ENCODE measurements at places on chromosomes 6 and 20. TPM values are rescaled to one million over a fixed set of nuclear protein-coding genes. Genes with fewer than 3 reads are reported as not detected.

- no peak for DNase-seq
These were observed 77.0 kb downstream of the ATXN1 start for GRCh38 chr6:16684195-16684689.

DNA sequence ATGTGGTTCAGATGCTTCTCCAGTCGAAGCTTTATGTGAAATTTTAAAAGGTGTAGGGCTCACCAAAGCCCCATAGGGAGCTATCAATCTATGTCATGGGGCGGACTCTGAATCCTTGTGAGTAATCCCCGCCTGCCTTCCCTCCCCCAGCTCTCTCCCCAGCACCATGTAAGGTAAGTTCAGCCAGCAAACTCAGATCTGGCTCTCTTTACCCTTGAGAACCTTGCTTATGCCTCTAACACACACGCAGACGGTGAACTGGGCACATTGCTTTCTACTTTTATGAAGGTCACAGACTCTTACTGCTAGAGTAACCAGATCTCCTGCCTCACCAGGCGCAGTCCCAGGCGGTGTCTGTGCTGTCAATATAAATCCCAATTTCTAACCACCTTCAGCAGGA, 82.6 kb upstream of the CNKSR3 start:
- DNase-seq = no peak

- no peak for DNase-seq
These were observed 409.6 kb downstream of the MAFB start for GRCh38 chr20:40279390-40279789.

The LTB gene
- 0.76 TPM for total RNA-seq

GRCh38 chr6:143515766-143516355, 4.3 kb upstream of the FUCA2 start:
- no peak for DNase-seq

The TFAP2C gene
- total RNA-seq = not detected

DNA sequence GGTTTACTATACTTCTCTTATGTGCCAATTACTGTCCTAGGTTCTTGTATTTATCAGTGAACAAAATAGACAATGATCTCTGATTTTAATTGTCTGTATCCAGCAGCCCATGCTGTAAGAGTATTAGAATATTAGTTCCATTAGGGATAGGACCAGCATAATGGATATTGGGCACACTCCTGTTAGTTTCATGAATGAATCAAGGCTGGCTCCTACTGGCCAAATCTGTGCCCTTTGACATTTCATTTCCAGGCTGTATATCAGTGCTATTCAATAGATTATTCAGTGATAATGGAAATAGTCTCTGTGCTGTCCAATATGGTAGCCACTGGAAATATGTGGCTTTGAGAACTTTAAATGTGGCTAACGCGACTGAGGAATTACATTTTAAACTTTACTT, 1007.9 kb upstream of the FLRT3 start:
- DNase-seq = no peak

- DNase-seq = no peak
These were observed 1081.7 kb downstream of the KIF16B start for GRCh38 chr20:15491575-15491974.

The CD93 gene
- total RNA-seq = 17.6 TPM

DNA sequence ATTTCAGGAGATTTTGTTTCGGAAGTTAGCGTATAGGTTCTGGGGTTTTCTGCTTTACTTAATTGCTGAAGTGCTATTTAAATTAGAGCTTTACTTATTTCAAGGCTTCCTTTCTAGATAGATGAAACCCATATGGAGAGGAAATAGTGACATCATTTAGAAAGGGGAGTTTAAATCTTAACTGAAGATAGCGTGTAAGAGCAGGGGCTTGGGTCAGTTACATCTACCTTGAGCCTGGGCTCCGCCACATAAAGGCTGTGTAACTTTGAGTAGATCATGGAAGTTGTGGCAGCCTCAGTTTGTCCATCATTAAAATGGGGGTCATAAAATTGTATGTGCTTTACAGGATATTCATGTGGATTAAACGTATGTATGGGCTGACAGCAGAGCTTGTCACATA, 4.7 kb downstream of the CDS2 start:
- DNase-seq = no peak

DNA sequence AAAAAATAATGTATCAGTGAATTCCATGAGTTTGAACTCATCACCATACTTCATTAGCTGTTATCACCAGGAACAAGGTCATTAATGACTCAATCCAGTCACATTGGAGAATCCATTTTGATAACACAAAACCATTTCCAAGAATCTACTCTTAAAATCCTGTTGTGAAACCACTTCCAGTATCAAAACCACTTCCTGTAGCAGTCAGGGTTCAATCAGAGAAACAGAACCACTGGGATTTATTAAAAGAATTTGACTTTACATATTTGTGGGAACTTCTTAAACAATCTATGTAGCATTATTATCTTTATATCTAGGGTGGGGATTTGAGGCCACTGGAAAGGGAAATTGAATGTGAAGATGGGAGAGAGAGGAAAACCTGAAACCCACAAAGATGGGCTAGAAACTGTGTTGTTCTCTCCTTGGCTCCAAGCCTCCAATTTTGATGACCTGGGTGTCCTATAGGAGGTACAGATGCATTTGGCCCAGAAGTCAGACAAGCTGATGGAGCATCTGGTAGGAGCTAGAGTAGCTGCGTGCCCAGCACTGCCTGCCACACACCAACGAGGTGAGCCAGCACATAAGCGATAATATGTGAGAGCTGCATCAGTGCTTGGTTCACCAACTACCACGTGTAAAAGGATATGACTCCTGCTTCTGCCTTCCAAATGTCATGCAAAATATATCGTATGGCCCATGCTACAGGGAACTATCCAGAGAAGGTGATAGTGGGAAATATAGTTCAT, 117.0 kb downstream of the TMEM200A start:
- no peak for DNase-seq

The TGM3 gene
- total RNA-seq = 0.11 TPM

DNA sequence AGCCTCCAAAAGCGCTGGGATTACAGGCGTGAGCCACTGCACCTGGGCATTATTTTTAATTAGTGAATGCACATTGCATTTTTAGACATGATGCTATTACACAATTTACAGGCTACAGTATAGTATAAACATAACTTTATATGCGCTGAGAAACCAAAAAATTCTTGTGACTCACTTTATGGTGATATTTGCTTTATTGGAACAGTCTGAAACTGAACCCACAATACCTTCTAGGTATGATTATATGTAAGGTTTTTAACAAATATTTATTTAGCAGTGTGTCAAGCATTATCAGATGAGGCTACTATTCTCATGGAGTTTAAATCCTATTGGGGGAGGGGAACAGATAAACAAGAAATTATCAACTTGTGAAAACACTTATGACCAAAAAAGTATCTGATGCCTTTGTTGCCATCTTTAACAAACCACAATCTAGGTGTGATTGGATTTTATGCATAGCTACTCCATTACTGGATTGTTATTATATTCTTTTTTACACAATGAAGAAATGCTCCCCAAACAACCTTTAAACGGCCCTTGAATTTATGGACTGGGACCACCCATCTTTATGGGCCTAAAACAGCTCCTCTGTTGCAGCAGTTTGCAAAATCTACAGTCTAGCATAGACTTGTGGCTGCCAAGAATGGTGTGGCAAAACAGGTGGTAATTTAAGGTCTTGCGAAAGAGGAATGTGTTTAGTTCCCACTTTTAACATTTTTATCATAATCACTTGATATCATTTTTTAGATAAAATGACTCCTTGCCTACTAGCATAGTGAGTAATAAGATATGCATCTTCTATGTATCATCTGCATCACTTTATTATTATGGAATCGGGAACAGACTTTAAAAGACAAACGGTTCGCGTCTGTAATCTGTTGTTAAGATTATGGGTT, 159.2 kb upstream of the C6orf118 start:
- no peak for DNase-seq

The ESR1 gene
- total RNA-seq = 2.8 TPM

The WFDC2 gene
- not detected for total RNA-seq

The CRISP3 gene
- not detected for total RNA-seq

- no peak for DNase-seq
These were observed 16.9 kb upstream of the TGM2 start for GRCh38 chr20:38181971-38182370.

DNA sequence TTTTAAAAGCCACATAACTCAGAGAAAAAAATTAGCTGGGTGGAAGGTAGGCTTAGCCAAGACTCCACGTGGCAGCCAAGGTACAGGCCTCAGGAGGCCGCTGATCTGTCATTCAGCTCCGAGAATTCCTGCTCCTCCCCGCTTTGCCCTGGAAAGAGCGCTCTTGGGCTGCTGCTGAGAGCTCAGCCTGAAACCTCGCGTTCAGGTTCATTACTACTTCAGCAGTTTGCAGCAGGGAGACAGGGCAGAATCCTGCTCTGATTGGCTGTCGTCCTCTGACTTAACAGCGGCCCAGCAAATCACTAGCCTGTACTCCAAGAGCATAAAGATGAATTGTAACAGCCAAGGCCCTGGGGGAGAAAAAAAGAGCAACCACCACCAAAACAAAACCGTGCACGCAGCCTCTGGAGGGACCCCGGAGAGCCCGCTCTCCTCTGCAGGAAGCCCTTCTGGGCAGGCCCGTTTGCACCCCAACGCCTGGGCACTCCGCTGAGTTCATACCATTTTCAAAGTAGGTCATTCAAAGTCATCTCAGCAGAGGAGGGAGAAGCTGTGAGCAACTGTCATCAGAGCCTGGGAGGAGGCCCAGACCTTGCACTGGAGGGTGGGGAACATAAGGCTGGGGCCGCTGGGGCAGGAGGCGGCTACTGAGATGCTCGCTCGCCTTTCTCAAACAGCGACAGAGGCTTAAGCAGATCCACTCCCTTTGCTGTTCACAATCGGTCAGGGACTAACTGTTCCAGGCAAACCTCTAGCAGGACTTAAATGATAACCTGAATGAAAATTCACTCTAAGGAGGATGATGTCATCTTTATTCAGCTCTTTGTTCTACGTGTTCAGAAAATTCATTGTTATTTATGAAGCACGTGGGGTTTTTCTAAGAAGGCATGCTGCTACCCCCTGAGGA, 42.3 kb upstream of the ATXN1 start:
- no peak for DNase-seq

The OR12D3 gene
- total RNA-seq = not detected

The DEFB124 gene
- total RNA-seq = not detected

GRCh38 chr6:147841547-147842148, 333.2 kb downstream of the SAMD5 start:
- DNase-seq = no peak

DNA sequence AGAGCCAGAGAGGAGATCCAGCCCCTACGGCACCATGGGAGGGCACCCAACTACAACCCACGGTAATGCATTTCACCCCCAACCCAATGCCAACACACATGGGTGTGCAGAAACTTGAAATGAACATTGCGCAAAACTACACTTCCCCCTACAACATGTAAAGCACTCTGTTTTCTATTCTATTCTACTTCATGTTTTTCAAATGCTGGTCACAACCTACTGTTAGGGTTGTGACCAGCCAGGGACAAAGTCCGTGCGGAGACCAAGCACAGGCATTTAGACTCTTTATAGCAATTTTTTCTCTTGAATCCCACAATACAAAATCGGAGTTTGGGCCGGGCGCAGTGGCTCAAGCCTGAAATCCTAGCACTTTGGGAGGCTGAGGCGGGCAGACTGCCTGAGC, 90.6 kb downstream of the MRPL14 start:
- DNase-seq = no peak

The SOX18 gene
- 50.8 TPM for total RNA-seq

GRCh38 chr20:31908016-31908415, 37.6 kb downstream of the TTLL9 start:
- no peak for DNase-seq

DNA sequence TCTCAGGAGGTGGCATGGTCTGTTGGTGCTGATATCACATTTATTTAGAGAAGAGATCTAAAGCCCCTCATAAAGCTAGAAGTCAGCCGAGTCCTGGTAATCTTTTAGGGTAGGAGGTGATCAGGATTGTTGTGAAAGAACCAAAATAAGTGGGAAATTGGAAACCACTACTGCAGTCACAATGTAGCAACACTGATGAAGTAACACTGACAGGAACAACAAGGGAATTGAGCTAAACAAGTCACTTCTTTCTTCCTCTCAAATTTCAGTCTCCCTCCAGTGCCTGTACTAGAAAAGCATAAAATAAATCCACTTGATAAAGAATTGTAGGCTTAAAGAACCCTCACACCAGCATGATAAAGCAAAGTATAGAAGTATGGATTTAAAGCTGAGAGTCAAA, 1509.0 kb downstream of the GRIK2 start:
- no peak for DNase-seq

Data from psoas muscle (tissue), 8 donors.